Activated CD4-positive, alpha-beta T cell treated with anti-CD3 and anti-CD28 coated beads, Interleukin-2, amount 50 U/mL, for 1 hour (primary cell): ENCODE measurements at places on chromosomes 4 and X.

GRCh38 chrX:122626871-122627270 lies 557.2 kb upstream of the GRIA3 start:
- no peak for DNase-seq

DNA sequence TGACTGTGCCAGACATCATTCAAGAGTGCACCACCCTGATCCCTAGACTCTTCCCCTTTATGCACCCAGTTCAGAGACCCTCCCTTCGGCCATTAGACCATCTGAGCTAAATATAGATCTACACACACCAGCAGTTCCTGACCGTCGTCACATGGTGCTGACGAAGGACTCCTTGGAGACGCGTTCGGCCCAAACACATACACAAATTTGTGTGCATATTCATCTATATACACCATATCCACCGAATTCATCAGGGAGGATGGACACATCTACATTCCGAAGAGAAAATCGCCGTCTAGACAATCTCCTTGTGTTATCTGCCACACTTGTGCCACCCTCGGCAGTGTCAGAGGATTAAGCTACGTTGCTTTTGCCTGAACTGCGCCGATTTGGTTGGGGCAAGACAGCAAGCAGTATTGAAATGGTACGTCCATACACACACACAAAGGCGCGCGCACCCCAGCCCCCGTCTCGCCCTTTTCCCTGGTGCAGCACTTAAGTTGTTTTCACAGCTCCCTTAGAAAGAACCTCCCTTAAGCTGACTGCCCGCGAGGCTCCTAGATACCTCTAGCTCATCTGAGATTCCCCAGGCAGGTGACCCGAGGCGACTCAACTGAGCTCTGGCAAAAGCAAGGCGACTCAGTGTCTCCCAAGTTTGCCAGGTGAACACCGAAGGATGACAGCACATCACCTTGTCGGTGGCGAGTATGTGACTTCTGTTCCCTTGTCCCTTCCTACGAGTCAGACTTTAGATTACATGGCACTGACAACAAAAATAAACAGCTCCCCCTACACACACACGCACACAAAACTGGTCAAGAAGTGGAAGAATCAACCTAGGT lies 1.0 kb downstream of the RASGEF1B start:
- DNase-seq, result peak; percentile 36

GRCh38 chr4:21139327-21139726 lies 439.1 kb downstream of the PACRGL start:
- DNase-seq, result no peak

GRCh38 chr4:143023239-143023918 lies 161.3 kb upstream of the USP38 start:
- no peak for DNase-seq

DNA sequence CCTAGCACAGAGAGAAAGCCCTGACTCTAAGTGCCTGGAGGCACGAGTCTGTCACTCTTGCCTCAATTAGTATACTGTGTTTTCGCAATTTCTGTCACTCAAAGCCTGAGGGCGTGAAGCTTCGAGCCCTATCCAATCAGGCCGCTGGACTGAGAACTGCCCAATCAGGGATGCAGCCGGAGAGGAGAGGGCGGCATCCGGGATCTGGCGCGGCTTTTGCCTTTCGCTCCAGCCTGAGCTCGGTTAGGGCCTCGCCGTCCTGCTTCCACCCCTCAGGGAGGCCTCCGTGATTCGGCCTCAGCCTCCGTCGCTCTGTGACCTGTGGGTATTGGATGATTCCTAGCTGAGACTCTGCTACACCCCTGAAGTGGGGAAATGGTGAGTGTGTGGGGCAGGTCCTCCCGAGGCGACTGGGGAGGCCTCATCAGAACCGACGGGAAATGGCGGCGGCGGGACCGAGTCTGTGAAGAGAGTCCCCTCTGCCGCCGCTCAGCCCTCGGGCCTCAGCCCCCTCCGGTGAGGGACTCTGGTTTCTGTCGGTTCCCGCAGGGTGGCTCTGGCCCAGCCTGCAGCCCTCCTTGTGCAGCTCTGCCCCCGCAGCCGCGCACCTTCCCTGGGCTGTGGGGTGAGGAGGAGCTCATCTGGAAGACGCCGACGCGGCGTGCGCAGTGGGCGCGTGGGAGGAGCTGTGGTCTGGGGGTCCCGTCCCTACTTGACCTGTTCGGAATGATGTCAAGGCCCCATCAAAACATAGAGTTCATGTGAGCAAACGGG lies 48.5 kb downstream of the ZNF141 start:
- DNase-seq, result no peak

- no peak for DNase-seq
Measured at GRCh38 chr4:106116025-106116424, 200.0 kb downstream of the TBCK start.

DNA sequence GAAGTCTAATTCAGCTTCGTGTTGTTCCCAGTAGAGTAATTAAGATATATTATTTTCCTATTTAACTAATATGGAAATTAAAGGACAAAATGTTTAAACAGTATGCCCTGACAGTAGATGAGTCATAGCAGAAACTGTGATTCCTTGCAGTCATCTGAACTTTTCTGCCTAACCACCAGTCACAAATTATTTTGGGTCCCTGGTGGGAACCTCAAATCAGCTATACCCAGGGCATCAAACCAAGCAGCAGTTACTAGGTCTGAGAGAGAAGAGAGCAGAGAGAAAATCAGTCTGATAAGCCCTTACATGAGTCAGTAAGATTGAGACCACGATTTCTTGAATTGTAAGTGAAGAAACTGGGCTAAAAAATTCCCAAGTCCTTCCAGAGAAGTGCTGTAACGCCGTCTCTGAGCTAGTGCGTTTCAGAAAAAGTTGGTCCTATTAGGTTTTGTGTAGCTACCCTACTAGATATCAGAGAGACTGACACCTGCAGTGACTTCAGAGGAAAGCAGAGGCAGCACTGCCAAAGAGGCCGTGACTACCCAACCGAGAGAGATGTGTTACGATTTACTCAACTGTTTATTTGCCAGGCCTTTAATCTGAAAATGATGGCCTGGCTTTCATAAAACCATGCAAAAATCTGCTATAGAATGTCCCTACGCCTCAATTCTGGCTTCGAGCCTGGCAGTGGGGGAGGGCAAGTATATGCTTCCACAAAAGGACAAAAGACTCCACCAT lies 21.7 kb upstream of the GPM6A start:
- DNase-seq, result no peak

GRCh38 chrX:128020701-128021100 lies 31.5 kb downstream of the ACTRT1 start:
- DNase-seq, result no peak
